ENCODE measurements at places on chromosomes 4 and X.

DNA sequence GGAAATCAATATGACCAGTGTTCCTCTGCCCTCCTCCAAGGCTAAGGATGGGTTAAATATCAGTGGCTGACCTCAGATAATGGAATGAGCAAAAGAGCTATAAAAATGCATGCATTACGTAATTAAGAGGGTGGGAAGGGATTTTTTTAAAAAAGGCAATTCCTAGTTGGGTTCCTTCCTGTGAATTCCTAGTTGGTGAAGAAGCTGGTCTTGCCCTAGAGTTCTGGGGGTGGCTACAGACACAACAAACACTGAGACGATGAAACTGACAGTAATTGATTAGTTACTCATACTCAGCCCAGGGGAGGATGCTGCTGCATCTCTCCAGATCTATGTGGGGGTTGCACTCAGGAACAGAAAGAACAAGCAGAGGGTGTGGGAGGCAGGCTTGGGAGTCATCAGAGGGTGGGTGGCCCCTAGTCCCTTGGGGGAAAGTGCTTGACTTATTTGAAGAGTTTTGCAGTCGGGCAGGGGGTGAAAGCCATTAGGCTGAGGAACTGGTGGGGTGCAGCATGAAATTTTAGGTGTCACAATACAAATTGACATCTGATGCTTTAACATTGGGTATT lies 662.0 kb upstream of the FRG1 start:
- no peak for DNase-seq

DNA sequence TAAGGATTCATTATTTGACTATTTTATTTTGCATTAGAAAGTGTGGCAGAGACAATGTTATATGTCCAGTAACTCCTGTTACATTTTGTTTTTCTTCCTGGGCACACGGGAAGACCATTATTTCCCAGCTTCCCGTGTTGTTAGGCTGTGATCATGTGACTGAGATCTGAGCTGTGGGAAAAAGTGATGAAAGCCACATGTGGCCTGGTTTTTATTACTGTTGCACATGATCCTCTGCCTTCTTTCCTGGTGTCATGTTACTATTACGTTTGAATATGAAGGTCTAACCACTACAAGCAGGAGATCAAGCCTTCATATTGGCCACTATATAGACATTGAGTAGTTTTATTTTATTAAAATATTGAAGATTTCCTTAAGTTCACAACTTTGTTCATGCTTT lies 28.2 kb upstream of the MID1 start:
- DNase-seq = no peak

DNA sequence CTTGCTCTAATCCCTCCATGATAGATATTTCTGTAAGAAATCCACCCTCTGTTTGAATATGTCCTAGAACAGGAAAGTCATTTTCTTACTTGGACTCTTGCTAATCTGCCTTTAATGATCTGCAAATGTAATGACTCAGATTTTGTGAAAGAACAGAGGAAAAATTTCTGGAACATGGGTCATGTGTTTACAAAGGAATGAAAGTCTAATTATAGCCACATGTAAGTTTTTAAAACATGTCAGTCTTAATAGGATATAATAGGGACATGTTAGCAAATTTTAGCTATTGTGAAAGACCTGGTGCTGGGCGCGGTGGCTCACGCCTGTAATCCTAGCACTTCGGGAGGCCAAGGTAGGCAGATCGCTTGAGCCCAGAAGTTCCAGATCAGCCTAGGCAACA lies 47.6 kb downstream of the GRK4 start:
- DNase-seq = no peak

DNA sequence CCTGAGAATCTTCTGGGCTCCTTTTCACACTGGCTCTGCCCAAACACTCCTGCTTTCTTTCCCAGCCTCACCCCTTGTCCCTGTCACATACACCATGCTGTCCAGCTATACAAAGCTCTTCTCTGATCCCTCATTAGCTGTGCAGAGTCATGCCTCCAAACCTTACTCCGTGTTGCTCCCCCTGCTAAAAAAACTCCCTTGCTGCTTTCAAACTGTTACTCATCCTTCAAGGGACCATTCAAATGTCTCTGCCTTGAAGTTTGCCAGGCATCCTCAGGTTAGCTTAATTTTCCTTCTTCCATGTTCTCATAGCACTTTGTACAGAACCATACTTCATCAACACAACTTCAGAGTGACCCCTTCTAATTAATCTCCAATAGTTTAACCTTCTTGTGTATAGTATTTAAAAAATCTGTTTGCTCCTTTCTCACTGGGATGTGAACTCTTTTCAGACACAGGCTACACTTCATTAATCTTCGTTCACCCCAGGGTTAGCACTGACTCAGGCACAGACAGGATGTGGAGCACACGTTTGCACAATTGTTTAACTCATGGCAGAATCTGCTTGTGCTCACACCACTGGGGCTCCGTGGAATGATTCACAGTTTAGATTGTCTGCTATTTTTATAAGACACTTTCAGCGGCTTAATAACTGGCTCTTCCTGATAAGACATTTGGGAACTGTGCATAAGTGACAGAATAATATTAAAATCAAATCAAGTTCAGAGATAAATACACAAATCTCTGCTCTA lies 21.4 kb upstream of the SEL1L3 start:
- DNase-seq = no peak

DNA sequence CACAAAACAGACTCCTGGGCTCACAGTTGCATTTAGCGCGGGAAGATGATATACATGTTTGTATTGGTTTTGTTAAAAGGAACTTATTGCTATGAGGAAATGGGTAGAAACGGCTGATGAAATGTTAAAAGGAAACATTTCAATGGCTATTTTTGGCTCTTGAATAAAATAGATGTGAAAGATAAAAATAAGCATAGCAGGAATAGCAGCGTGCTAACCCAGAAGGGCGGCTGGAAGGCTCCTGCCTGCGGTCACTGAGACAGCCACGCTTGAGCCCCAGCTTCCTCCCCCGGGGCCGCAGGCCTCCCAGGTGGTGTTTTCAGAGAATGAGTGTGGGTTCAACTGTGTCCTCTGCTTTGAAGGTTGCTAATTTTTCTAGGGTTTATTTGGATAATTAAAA lies 35.0 kb upstream of the CLCN4 start:
- no peak for DNase-seq

DNA sequence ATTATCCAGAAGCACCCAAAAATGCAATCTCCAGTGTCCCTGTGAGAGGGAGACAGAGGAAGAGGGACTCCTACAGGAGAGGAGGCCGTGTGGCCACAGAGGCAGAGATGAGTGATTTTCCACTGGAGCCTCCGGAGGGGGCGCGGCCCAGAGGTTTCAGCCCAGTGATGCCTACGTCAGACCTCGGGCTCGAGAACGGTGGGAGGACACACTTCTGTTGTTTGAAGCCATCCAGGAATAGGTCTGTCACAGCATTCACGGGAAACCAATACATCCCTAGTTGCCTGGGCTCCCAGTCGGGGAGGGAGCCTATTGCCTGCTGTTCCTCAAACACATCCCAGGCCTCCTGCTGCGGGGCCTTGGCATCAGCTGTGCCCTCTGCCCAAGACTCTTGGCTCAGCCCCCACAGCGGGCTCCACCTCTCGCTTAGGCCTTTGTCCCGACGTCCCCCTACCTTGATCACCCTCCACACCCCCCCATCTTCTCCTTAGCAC lies 39.2 kb upstream of the HMX1 start:
- DNase-seq = no peak

Measured in stimulated activated CD8-positive, alpha-beta memory T cell treated with anti-CD3 and anti-CD28 coated beads, Interleukin-4, amount 100 ng/mL, for 1 hour (primary cell).